ENCODE measurements at places on chromosomes 4 and X. TPM values are rescaled to one million over a fixed set of nuclear protein-coding genes. Genes with fewer than 3 reads are reported as not detected.

Gene RBM46
- total RNA-seq: not detected

Gene HNRNPD
- 213 TPM for total RNA-seq

Gene GRIA3
- total RNA-seq: not detected

Gene CXCL5
- total RNA-seq: not detected

Gene EIF4E
- 28.9 TPM for total RNA-seq

Gene IL3RA
- total RNA-seq: 3.0 TPM

Gene TMPRSS11A
- total RNA-seq: not detected

Gene ZNF732
- not detected for total RNA-seq

Gene SPRY1
- 31.0 TPM for total RNA-seq

Gene NR3C2
- total RNA-seq: 55.5 TPM

Gene TRIM61
- not detected for total RNA-seq

Gene CENPVL1
- total RNA-seq: not detected

Gene RXFP1
- not detected for total RNA-seq
